GM04504 (cell line): ENCODE measurements at places on chromosomes 4 and X.

GRCh38 chr4:70538869-70539268, 20.5 kb downstream of the AMTN start:
- DNase-seq = no peak

- DNase-seq = no peak
Measured at GRCh38 chr4:184281231-184282139, 63.8 kb upstream of the ENPP6 start.

- DNase-seq = no peak
Measured at GRCh38 chr4:28774344-28774743, 1913.7 kb downstream of the STIM2 start.

DNA sequence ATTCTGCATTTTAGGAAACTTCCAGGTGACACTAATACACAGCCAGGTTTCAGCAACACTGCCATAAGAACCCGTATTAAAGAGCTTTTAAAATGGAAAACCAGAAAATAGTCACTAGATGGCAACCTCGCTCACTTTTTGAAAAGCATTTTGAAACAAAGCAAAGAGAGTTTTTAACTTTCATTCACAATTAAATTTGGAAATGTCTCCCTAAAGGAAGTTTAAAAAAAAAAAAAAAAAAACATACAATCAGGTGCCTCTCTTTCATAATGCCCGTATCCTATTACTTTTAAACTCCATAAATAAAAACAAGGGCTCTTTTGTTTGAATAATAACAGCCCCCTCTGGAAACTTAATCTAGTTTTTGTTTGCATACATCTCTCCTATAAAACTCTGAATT, 20.3 kb downstream of the MEPE start:
- peak; percentile 31 for DNase-seq

GRCh38 chr4:48324281-48324680, 17.0 kb upstream of the SLAIN2 start:
- no peak for DNase-seq

DNA sequence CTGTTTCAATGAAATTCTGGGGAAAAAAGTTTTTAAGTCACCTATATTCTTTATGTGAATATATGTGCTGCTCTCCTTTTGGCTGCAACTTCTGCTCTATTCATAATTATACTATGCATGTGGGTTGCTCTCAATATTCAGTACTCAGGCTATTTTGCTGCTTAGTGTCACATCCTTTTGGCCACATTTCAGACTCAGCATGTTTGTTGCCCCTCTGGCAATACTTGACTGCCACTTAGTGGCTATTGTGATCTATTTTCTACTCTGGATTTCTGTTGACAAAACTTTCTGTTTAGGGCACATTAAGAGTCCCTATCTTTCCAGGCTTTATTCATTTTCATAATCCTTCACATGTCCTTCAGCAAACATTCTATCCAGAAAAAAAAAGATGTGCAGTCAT, 15.8 kb upstream of the CT45A1 start:
- DNase-seq = no peak

DNA sequence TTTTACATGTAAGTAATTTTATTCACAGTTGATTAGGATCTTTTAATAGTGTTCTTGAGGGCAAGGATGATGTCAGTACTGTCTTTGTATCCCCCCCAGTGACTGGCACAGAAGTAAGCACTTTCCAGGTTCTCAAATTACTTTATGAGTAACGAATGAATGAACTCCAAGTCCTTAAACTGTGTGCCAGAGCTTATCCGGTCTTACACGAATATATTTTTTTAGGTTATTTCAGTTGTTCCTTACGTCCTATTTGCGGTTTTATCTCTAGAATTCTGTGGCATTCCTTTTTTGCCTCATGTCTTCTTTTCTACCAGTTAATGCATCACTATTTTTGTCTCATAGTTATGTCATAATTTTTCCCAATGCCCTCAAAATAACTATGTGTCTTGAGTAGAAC, 106.9 kb upstream of the MID1IP1 start:
- no peak for DNase-seq

GRCh38 chrX:96682516-96682915, 2.1 kb upstream of the DIAPH2 start:
- DNase-seq = no peak

- no peak for DNase-seq
Measured at GRCh38 chrX:2516623-2517022, 15.8 kb upstream of the DHRSX start.

GRCh38 chr4:74805601-74806000, 11.3 kb upstream of the BTC start:
- DNase-seq = no peak

GRCh38 chrX:24646006-24646405, 1.1 kb downstream of the PCYT1B start:
- DNase-seq = no peak

GRCh38 chr4:121655320-121656268, 41.2 kb downstream of the ANXA5 start:
- no peak for DNase-seq

DNA sequence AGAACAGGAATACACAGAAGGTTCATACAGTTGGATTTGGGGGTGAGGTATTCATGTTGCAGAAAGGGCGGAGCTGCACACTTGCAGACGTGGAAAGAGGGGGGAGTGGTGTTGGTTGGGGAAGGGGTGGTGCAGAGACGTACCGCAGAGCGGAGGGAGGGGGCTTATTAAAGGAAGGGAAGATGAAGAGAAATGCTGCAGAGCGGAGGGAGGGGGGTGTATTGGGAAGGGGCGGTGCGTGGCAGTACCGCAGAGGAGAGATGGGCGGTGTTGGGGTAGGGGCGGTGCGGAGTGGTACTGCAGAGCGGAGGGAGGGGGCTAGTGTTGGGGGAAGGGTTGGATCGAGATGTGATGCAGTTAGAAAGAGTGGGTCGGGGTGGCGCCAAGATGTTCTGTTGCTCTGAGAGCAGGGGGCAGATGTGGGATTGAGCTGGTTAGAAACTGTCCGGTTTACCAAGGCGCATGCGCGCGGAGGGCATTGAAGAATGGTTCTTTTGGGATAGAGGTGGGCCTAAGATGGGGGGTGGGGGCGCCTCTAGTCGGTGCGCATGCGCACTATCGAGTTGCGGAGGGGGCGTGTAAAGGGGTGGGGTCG, 900 bp downstream of the TRO start:
- DNase-seq = peak; percentile 8

GRCh38 chr4:91758487-91758886, 545.3 kb upstream of the GRID2 start:
- no peak for DNase-seq

- DNase-seq = no peak
Measured at GRCh38 chr4:124953486-124953885, 241.0 kb upstream of the ANKRD50 start.

DNA sequence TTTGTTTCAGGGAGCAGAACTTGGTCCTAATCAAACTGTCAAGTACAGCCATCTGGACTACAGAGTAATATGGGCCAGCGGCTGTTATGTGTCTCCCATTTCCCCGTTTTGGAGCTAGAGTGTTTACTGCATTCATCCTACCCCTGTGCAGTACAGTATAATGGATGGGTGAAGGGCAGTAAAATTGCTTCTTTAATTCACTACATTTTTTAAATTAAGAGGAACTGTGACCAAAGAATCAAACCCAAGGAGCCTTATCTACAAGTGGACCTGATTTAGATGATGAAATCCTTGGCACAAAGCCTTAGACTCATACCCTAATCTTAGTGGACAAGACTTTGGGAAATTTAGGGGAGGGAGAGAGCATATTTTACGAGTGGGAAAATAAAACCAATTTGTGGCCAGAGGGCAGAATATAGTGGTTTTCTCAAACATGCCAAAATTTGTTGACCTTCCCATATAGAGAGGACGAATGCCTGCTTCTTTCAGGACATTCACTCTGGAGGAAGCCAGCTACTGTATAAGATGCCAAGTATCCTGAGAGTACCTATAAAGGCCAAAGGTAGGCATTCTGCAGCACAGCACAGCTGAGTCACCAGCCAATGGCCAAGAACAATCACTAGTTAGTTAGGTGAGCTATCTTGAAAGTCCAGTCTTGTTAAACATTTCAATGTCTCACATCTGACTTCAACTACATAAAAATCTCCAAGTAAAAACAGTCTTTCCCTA, 253.8 kb upstream of the KCNIP4 start:
- no peak for DNase-seq

- no peak for DNase-seq
Measured at GRCh38 chr4:165177725-165178666, 29.4 kb upstream of the KLHL2 start.
